Bone marrow (tissue), 2 donors: ENCODE measurements at places on chromosomes 6 and 20.

DNA sequence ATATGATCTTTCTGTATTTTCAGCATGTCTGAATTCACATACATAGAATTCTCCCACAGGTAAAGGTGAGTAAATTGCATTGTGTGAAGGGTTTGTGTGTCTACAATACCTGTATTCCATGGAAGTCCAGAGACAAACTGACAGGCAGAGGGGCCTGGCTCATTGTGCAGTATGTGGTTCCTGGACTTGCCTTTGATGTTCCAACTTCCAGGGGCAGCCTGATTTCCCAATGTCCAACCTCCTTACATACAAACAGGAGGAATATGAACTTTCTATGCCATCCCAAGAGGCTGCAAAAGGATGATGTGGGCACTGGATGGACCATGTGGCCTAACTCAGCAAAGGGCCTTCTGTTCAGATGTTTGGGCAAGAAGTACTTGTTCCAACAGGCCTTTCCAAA is 58.5 kb downstream of the LYRM4 start:
- DNase-seq = no peak

DNA sequence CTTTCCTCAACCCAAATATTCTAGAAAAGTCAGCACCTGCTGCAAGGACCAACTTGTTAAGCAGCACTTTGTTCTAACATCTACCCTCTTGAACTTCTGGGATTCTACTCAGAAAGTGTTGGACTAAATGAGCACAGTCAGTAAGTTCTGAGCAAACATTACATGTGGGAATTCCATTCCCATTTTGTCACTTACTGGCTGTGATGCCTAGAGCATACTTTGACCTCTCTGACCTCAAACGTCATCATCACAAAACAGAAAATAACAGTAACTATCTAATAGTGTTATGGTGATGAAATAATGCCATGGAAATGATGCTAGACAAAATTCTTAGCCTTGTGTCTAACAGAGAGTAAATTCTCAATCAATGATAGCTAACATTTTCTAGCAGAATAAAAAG is 829.4 kb downstream of the EPHA7 start:
- no peak for DNase-seq

DNA sequence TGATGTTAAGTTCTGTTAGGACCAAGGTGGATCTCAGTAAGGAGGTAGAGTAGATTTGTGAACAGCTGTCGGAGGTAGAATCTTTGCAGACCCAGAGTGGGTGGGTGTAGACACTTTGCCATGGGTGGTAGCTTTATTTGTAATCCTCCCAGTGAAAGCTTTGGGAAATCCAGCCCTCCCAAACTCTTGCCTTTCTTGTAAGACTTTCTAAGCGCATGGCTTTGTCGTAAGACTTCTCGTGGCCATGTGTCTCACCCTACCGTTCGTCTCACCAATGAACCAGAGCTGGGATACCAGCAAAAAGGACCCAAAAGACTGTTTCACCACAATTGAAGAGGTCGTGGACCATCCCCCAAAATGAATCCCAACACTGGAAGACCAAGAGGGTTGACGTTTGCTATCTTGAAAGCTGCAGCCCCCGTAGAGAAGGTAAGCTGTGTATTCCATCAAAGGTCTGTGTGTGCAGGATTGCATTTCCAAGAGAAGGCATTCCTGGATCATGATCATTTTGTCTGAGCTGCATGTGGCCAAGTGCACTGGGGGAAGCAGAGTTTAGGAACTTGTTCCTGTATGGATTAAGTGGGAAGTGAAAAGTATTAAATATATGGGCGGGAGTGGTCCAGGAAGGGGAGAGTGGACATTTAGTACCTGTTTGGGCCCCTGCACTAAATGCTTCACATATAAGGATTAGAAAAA is 5.8 kb upstream of the TMEM14A start:
- DNase-seq = no peak

- no peak for DNase-seq
Measured at GRCh38 chr20:9518576-9519175, 4.3 kb downstream of the LAMP5 start.

DNA sequence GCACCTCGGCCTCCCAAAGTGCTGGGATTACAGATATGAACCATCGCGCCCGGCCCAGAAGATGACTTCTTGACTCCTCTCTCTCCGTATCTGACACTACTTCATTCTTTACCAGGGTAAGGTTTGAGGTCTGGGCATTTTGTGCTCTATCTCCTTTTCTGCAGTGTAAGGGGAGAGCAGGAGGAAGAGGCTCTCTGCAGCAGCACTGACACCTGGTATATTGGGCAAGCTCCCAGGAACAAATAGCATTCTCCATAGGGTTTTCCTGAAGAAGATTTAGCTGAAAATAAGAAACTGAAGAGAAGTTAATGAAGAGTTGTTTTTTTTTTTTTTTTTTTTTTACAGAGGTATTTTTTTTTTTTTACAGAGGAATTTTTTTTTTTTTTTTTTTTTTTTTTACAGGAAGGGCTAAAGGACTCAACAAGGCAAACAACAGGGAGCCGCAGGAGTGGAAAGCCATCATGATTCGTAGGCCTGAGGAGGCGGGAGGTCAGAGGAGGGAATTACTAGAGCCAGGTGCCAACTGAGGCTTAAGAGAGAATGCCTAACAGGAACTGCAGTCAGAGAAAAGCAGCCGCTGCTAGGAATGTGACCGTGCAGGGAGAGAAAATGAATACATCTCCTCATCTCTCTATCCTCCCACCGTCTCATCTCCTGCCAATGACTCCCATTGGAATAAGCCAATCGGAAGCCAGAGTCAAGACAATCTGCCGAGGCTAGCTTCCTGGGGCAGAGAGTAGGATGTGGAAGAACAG is 34.7 kb upstream of the ADGRF4 start:
- DNase-seq = no peak

- no peak for DNase-seq
Measured at GRCh38 chr6:34855463-34855862, 32.4 kb downstream of the TAF11 start.

GRCh38 chr6:21489826-21490225 is 103.7 kb upstream of the SOX4 start:
- DNase-seq = no peak

DNA sequence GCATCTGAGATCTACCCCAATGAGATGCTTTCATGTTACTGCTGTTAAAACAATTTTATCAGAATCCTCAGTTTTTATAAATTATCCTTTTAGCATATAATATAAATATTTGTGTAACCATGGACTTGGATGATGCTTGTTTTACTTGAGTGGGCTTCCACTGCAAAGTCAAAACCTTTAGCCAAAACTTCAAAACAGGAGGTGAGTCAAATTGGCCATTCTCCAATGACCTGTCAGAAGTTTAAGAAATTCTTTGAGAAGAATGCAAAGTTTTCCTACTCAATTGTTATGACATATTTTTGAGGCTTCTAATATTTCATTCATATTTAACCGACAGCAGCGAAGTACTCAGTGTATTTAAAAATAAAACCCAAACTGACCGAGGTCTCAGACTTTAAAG is 507.9 kb downstream of the EYS start:
- no peak for DNase-seq

DNA sequence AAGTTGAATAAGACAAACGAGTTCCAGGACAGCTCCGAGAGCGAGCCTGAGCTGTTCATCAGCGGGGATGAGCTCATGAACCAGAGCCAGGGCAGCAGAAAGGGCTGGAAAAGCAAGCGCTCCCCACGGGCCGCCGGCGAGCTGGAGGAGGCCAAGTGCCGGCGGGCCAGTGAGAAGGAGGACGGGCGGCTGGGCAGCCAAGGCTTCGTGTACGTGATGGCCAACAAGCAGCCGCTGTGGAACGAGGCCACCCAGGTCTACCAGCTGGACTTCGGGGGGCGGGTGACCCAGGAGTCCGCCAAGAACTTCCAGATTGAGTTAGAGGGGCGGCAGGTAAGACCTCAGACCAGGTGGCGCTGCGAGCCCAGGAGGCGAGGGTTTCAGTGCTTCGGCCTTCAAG is 56.0 kb upstream of the TMEM181 start:
- no peak for DNase-seq

- DNase-seq = no peak
Measured at GRCh38 chr6:116836606-116837342, 7.9 kb upstream of the GPRC6A start.

GRCh38 chr6:128379577-128379976 is 140.8 kb downstream of the PTPRK start:
- DNase-seq = no peak

DNA sequence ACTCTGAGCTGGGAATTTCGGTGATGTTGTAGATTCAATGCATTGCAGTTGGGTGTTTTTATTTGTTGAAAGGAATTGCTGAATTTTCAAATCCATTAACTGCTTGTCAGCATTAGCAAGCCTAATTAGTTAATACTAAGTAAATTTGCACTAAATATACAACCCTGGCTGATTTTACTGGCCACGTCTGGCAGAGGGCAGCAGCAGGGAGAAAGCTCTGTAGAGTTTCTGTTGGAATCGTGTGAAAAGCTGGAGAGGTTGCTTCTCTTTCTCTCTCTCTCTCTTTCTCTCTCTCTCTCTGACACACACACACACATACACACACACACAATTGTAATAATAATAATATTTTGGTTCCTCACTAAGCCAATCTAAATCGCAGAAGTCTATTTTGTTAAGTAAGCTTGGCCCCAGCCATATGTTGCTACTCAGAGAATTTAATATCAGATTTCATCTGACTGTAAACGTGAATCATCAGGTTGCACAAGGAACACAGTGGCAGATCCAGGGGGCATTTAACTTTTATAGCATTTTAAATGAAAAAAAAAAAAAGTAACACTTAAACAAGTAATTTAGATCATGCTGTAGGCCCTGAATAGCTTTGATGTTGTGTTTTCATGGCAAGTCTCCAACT is 289.5 kb downstream of the ESR1 start:
- no peak for DNase-seq

GRCh38 chr20:815914-816606 is 17.5 kb upstream of the FAM110A start:
- DNase-seq = peak; percentile 28

DNA sequence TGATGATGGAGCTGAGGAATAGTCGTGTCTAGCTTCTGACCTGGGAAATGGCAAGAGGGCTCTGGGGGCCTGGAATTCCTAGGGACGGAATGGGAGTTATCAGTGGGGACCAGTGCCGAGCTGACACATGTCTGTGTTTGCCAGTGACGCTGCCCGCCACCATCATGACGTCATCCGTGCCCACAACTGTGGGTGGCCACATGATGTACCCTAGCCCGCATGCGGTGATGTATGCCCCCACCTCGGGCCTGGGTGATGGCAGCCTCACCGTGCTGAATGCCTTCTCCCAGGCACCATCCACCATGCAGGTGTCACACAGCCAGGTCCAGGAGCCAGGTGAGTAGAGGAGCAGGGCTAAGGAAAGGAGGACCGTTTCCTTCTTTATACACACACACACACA is 3.8 kb upstream of the CUL9 start:
- no peak for DNase-seq

GRCh38 chr20:63325021-63325471 is 32.1 kb downstream of the COL20A1 start:
- no peak for DNase-seq
